ENCODE measurements at places on chromosomes 7 and 10. TPM values are rescaled to one million over a fixed set of nuclear protein-coding genes. Genes with fewer than 3 reads are reported as not detected.

Gene KLLN
- total RNA-seq = 2.0 TPM

GRCh38 chr7:94649450-94649849 is 6.5 kb downstream of the SGCE start:
- H3K27me3 ChIP-seq = no peaks in the 10 kb centered on the region
- peaks cover 2% of the 10 kb centered on the region for H3K4me1 ChIP-seq
- H3K4me3 ChIP-seq = peak overlapping the region; percentile 18

DNA sequence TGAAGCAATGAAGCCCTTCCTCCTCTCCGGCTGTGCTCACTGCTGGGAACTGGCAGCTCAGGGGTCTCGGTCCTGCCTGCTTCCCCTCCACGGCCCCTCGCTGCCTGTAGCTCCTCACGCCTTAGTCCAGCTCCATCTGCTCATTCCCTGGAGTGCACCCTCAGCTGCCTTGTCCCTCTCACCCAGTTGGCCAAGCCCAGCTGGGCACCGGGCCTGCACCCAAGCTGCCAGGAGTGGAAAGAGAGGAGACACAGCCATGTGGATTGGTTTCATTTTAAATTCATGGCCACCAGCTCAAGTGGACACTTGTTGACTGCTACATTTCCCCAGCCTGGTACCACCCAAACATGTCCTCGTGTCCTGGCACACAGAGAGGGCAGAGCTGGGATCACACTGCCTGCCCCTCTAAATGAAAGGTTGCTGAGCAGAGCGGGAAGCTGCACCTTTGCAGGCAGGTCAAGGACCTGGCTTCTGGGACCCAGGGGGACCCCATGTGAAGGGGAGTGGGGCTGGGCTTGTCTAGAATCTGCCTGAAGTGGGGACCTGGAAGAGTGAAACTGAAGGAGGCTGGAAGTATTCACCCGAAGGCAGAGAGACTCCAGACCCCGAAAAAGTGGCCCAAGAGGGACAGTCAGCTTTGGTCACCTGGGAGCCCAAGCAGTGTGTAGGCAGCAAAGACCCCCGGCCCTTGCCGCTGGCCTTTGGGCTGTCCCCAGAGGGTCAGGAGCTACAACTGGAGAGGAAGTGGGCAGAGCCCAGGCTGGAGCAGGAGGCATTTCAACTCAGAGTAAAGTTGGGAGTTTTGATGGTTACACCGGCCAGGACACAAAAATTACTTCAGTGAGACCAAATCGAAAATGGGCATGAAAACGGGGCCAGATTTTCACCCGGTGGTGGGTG is 15.0 kb upstream of the BNIP3 start:
- H3K4me1 ChIP-seq = no peaks in the 10 kb centered on the region
- no peak overlapping the region for H3K4me3 ChIP-seq
- DNase-seq = no peak

DNA sequence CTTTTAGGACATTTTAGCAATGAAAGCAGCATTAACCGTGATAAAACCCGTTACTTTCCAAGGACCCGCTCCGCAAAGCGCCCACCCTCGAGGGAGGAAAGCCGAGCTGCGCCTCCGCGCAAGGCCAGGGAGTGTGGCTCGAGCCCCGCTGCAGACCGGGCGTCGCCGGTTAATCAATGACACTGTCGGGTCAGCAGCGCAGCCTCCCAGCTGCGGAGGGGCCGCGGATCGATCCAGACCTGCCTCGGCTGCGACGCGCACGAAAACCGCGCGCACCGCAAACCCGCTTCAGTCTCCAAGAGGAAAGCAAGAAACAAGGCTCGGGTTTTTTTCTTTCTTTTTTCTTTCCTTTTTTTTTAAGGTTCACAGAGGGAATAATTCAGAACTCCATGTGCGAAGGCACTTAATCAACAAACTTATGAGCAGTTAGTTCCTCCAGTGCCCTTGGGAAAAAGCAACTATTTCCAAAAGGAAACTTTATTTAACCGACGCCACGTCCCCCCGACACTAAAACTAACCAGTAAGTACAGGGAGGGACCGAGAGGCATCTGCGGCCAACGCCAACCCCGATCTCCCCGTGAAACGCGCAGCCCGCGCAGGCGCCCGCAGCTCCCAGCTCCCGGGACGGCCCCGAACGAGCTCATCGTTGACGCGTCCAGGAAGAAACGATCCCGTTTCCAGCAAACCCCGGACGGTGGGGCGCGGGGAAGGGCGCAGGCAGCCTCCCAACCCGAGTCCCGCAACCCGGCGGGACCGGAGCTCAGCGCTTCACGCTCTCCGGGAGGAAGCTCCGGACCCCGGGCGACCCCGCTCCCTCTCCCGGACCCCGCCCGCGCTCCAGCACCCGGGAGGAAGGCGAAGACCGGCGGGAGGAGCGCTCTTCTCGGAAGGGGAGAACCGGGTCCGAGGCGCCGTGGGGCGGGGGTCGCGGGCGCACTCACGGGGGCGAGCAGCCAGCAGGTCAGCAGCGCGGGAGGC is 598 bp downstream of the VIPR2 start:
- H3K36me3 ChIP-seq = no peaks in the 10 kb centered on the region
- H3K4me1 ChIP-seq = no peaks in the 10 kb centered on the region
- H3K27ac ChIP-seq = no peak overlapping the region

DNA sequence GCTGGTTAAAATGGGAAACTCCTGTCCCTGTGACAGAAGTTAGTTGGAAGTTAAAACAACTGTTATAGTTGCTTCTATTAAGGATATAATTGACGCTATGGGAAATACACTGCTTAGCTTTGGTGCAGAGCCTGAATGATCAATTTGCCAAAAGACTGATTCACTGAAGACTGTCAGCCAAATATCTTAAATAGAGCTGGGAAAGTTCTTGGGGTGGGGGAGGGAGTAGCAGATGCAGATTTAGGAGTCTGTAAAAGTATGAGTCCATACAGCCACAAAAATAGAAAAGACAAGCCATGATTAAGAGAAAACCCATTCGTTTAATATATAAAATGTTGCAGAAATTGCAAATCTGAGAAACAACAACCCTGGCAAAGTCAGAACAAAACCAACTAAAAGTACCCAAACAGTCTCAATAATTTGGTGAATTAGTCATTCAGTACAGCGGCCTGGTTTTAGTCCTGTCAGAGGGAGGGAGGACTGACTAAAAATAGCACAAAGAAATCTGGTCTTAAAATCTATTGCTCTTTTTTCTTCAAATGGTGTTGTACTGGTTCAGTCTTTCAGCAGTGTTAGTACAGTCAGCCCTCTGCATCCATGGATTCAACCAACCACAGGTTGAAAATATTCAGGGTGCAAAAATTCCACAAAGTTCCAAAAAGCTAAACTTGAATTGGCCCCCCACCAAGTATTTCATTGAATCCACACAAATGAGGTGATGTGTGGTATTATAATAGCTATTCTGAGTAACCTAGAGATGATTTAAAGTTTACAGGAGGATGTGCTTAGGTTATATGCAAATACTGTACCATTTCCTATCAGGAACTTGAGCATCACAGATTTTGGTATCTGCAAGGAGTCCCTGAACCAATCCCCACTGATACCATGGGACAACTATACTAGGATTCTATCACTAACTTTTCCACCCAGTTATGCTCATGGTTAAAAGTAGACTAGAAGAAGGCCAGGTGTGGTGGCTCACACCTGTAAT is 30.0 kb downstream of the STK17A start:
- peaks cover 20% of the 10 kb centered on the region for H3K36me3 ChIP-seq
- peaks cover 11% of the 10 kb centered on the region for H3K4me1 ChIP-seq
- H3K27me3 ChIP-seq = no peaks in the 10 kb centered on the region
- peak overlapping the region; percentile 38 for H3K27ac ChIP-seq
- H3K4me3 ChIP-seq = no peak overlapping the region

- H3K27me3 ChIP-seq = no peaks in the 10 kb centered on the region
- no peak overlapping the region for H3K27ac ChIP-seq
- no peak for DNase-seq
- H3K4me1 ChIP-seq = peaks cover 17% of the 10 kb centered on the region
- no peak overlapping the region for H3K4me3 ChIP-seq
- peaks cover 8% of the 10 kb centered on the region for H3K36me3 ChIP-seq
Measured at GRCh38 chr7:37311355-37311754, 137.3 kb downstream of the ELMO1 start.

GRCh38 chr10:86952106-86952505 is 5.3 kb downstream of the MMRN2 start:
- H3K27ac ChIP-seq = no peak overlapping the region
- no peaks in the 10 kb centered on the region for H3K4me1 ChIP-seq
- DNase-seq = no peak
- no peaks in the 10 kb centered on the region for H3K36me3 ChIP-seq

- H3K27ac ChIP-seq = no peak overlapping the region
- H3K27me3 ChIP-seq = no peaks in the 10 kb centered on the region
- H3K36me3 ChIP-seq = no peaks in the 10 kb centered on the region
- no peak overlapping the region for H3K4me3 ChIP-seq
Measured at GRCh38 chr7:105149827-105150226, 135.8 kb downstream of the KMT2E start.
